ENCODE measurements at places on chromosomes 13 and 19. TPM values are rescaled to one million over a fixed set of nuclear protein-coding genes. Genes with fewer than 3 reads are reported as not detected.

GRCh38 chr13:37100731-37101130 lies 4.7 kb downstream of the CSNK1A1L start:
- DNase-seq = no peak

- DNase-seq = no peak
Observed at GRCh38 chr13:95197548-95197947, 103.7 kb downstream of the ABCC4 start.

- DNase-seq = no peak
Observed at GRCh38 chr19:53945441-53945840, 17.3 kb upstream of the CACNG8 start.

- peak; percentile 66 for DNase-seq
Observed at GRCh38 chr13:27980280-27980998, 8.1 kb downstream of the URAD start.

DNA sequence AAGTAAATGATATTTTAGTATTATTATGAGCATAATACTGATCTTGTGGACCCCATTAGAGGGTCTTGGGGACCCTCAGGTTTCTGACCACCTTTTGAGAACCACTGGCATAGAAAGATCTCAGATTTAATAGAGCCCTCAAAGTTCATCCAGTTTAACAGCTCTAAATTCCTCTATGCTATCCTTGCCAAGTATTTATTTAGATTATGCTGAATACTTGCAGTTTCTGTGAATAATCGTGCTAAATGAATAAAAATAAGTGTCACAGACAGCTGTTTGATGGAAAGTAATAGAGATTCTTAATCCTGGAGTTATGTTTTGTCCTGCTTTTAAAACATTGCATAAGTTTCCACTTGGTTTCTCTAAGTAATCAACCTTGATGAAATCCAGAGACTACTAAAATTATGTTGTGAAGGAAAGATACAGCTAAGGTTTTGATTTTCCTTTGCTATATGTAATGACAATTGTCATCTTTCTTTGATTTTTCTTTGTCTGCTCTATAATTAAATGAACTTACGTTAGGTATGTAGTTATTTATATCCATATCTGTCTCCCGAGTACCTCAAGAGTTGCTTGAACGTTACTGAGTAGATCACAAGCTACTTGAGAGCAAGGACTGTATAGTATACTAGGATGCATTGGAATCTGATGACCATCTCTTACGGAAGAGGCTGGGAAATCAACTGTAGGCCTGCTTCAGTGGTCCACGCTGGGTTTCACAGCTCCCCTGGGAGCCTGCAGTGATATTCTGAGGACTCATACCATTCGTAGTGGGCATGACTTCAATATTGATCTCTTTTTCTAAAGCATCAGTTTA lies 5.7 kb downstream of the ABHD13 start:
- no peak for DNase-seq

- DNase-seq = no peak
Observed at GRCh38 chr19:39816287-39817048, 17.5 kb downstream of the DYRK1B start.

- DNase-seq = no peak
Observed at GRCh38 chr19:19292607-19293006, 19.5 kb upstream of the TM6SF2 start.

The KIR3DL1 gene
- total RNA-seq = not detected

The ZNF615 gene
- total RNA-seq = 10.2 TPM

DNA sequence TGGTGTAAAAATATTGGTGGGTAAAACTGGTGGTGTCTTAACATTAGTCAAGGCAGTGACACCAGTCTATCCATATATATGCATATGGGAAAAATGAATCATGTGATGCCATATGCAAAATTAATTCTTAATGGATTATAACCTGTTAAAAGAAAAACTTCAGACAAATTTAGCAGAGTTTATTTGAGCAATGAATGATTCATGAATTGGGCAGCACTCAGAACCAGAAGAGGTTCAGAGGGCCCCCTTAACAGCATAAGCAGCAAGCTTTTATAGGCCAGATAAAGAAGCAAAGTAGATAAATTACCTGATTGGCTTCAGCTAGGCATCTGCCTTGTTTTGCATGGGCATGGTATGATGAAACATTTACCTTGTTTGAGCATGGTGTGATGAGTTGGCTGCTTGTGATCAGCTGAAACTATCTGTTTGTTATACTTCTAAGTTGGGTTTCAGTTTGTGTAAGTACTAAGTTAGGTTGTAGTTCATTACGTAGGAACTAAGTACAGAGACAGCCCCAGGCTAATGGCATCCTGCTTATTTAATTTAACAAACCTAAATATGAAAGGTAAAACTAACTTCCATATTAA lies 66.6 kb downstream of the DNAJC15 start:
- DNase-seq = no peak

The BRSK1 gene
- 1.4 TPM for total RNA-seq

The ZNF682 gene
- total RNA-seq = 5.5 TPM

The KCNC3 gene
- 1.9 TPM for total RNA-seq

Data from suprapubic skin (tissue), 4 donors.